ENCODE measurements at places on chromosomes 1 and 21. TPM values are rescaled to one million over a fixed set of nuclear protein-coding genes. Genes with fewer than 3 reads are reported as not detected.

DNA sequence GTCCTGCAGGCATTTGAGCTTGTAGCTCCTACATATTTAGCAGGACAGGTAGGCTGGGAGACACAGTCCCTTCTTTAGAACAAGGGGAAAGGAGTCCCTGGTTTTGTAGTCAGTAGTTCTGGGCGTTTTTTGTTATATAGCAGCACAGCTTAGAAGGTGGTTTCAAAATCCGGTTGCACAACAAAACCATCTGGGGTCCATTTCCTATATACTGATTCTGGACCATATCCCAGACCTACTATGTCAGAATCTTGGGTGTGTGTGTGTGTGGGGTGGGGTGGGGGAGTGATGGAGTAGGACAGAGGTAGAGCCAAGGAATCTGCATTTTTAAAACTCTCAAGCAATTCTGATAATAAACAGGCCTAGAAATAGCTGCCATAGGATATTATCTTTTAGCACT lies 21.6 kb downstream of the METTL13 start:
- H3K4me3 ChIP-seq = no peak overlapping the region
- H3K27me3 ChIP-seq = no peaks in the 10 kb centered on the region
- H3K36me3 ChIP-seq = no peaks in the 10 kb centered on the region
- DNase-seq = no peak
- H3K4me1 ChIP-seq = no peaks in the 10 kb centered on the region

Gene IFNLR1
- 3.8 TPM for total RNA-seq

Gene MARK1
- 0.10 TPM for total RNA-seq

DNA sequence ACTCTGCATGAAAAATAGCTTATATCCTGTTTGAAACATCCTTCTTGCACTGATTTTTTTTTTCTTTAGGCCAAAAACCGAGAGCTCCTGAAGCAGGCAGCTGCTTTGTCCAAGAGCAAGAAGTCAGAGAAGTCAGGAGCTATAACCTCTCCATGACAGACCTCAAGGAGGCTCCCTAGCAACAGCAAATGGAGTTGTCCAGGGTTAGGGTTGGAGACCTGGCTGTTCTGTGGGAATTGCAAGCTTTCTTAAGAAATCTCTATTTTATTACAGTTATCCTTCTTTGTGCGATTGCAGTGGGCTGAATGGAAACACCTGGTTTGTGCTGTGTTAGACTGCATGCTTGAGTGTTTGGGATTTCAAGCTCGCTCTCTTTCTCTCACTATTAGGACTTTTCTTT lies 12.6 kb upstream of the STX12 start:
- no peaks in the 10 kb centered on the region for H3K4me1 ChIP-seq
- no peak overlapping the region for H3K4me3 ChIP-seq

DNA sequence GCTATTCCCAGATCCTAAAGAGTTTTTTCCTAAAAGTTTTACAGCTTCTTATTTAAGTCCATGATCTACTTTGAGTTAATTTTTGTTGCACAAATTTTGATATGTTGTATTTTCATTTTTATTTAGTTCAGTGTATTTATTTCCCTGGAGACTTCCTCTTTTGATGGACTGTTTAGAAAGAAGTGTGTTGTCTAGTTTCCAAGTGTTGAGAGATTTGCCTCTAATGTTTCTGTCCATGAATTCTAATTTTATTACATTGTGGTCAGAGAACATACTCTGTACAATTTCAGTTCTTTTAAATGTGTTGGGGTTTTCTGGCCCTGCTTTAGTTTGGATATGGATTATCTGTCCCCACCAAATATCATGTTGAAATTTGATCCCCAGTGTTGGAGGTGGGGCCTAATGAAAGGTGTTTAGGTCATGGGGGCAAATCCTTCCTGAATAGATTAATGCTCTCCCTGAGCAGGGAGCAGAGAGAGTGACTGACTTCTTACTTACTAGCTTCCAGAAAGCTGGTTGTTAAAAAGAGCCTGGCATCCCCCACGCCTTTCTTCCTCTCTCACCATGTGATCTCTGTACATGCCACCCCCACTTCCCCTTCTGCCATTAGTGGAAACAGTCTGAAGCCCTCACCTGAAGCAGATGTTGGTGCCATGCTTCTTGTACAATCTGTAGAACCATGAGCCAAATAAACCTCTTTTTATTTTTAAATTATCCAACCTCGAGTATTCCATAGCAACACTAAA lies 4.6 kb downstream of the CHD1L start:
- H3K36me3 ChIP-seq = no peaks in the 10 kb centered on the region
- no peaks in the 10 kb centered on the region for H3K4me1 ChIP-seq
- no peak overlapping the region for H3K4me3 ChIP-seq
- H3K27ac ChIP-seq = no peak overlapping the region

GRCh38 chr1:153741986-153742385 lies 14.1 kb downstream of the INTS3 start:
- no peaks in the 10 kb centered on the region for H3K4me1 ChIP-seq
- no peak overlapping the region for H3K4me3 ChIP-seq
- H3K36me3 ChIP-seq = peaks cover 16% of the 10 kb centered on the region
- peak overlapping the region; percentile 29 for H3K27ac ChIP-seq
- no peak for DNase-seq
- H3K27me3 ChIP-seq = no peaks in the 10 kb centered on the region

DNA sequence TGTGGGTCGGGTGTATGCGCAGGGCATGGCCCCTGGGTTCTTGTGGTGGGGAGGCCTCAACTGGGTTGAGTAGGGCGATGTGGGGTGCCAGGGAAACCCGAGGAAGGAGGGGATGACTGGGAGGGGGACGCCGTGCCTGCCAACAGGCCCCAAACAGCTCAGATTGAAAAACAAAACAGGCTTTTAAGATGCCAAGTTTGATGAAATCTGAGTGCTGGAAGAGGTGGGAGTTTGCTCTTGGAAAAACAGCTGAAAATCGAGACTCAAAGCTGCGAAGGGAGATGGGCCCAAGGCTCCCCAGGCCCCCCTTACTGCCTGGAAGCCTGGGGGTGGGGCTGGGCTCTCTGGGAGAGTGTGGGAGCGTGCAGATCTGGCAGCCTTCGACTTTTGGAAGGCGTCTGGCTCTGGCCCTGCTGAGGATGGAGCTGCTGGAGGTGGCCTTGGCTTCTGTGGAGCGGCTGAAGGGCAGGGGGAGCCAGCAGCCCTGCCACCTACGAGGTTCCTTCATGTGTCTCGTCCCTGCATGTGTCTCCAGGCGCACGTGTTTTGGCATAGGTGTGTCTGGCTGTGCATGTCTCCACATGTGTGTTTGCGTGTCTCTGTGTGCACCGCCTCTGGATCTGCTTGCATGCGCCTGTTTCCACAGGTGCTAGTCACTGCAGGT lies 33.3 kb downstream of the PTPRF start:
- no peak overlapping the region for H3K27ac ChIP-seq
- H3K36me3 ChIP-seq = no peaks in the 10 kb centered on the region
- DNase-seq = no peak

DNA sequence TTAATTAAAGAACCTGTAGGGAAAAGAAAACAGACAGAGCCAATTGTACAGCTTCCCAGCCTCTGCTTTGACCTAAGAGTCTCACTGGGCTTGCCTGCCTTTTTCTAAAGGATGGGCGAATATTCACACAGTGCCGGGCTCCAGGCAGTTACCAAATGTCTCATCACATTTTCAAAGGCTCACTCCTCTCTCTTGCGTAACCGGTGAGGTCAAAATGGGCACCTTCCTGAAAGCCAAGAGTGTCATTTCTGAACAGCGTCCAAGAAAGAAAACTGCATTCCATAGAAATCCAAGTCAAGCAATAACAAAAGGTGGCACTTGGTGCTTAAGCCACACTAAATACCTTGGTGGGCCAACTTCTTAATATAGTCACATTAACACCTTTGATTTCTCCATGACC lies 710 bp upstream of the PALMD start:
- H3K4me3 ChIP-seq = peak overlapping the region; percentile 43
- H3K4me1 ChIP-seq = peaks cover 23% of the 10 kb centered on the region
- H3K27ac ChIP-seq = peak overlapping the region; percentile 86
